ENCODE measurements at places on chromosomes 3 and 15. TPM values are rescaled to one million over a fixed set of nuclear protein-coding genes. Genes with fewer than 3 reads are reported as not detected.

Gene CEP70
- 31.0 TPM for total RNA-seq

Gene ATP8B4
- total RNA-seq: not detected

Gene TGM5
- total RNA-seq: not detected

Gene POPDC2
- total RNA-seq: 1.0 TPM

Gene GPR156
- total RNA-seq: 0.17 TPM

Gene ARF4
- total RNA-seq: 72.7 TPM

Gene MAP1A
- total RNA-seq: 0.92 TPM

Gene KIF7
- total RNA-seq: 0.39 TPM

Gene LYZL4
- not detected for total RNA-seq

Gene CD200
- 1.1 TPM for total RNA-seq

Gene GABRR3
- not detected for total RNA-seq

Gene SNTN
- total RNA-seq: not detected

Gene HCN4
- not detected for total RNA-seq

Gene ANKRD34C
- not detected for total RNA-seq

Gene PIF1
- 0.50 TPM for total RNA-seq

Gene APBA2
- total RNA-seq: 106 TPM

Gene SCAMP2
- 57.2 TPM for total RNA-seq

Gene ZNF662
- total RNA-seq: 2.5 TPM

Gene GRIP2
- total RNA-seq: not detected

Gene SNX4
- total RNA-seq: 26.4 TPM

Gene LOXL1
- total RNA-seq: 2.2 TPM

Gene SCAMP5
- 0.71 TPM for total RNA-seq

Gene PPARG
- total RNA-seq: not detected

Gene HDAC11
- 5.8 TPM for total RNA-seq

Gene CCK
- total RNA-seq: not detected

Data from CD8-positive, alpha-beta T cell (primary cell).